ENCODE measurements at places on chromosomes 7 and 10.

DNA sequence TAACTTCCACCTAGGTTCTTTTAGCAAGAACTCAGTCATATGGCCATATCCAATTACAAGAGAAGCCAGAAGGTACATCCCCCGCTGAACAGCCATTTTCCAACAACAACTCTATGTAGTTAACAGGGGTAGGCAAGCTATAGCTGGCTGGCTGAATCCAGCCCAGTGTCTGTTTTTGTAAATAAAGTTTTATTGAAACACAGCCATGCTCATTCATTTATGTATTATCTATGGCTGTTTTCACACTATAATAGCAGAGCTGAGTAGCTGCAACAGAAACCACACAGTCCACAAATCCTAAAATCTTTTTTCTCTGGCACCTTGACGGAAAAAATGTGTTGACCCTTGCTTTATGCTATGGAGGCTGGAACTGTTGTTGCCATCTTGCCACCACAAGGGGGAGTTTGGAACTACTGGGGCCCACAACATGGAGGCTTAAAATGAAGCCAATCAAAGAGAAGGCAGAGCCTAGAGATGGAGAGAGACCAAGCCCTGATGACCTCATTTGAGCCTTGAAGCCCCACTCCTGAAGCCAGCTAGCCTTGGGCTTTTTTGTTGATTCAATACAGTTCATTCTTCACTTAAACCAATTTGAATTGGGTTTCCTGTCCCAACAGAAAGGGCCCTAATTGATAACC is 33.3 kb upstream of the XPNPEP1 start:
- peaks cover 4% of the 10 kb centered on the region for H3K4me1 ChIP-seq
- DNase-seq = no peak
- H3K36me3 ChIP-seq = no peaks in the 10 kb centered on the region
- H3K27me3 ChIP-seq = no peaks in the 10 kb centered on the region

- H3K4me3 ChIP-seq = no peak overlapping the region
- peaks cover 10% of the 10 kb centered on the region for H3K4me1 ChIP-seq
- DNase-seq = no peak
- H3K27me3 ChIP-seq = no peaks in the 10 kb centered on the region
- H3K36me3 ChIP-seq = no peaks in the 10 kb centered on the region
Measured at GRCh38 chr10:94439275-94439861, 37.0 kb downstream of the TBC1D12 start.

- no peak for DNase-seq
- no peak overlapping the region for H3K4me3 ChIP-seq
- H3K4me1 ChIP-seq = peaks cover 3% of the 10 kb centered on the region
- H3K36me3 ChIP-seq = peaks cover 93% of the 10 kb centered on the region
- H3K27ac ChIP-seq = no peak overlapping the region
Measured at GRCh38 chr7:99628471-99629465, 12.0 kb downstream of the ZSCAN25 start.

DNA sequence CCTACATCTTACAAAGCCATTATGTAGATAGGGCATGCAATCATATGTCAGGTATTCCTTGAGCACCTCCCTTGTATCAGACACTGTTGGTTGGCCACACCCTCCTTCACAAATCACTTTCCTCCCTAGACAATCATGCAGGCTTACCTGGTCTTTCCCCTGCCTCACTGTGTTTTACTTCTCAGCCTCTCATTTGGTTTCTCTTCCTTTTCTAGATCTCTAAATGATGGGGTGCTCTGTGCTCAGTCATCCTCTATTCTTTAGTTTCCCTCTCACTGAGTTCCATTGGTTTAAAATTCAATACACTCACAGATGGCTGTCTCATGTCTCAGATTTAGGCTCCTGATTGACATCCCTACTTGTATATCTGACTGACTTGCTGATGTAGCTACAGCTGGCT is 31.4 kb downstream of the ANK3 start:
- H3K4me3 ChIP-seq = no peak overlapping the region
- H3K4me1 ChIP-seq = no peaks in the 10 kb centered on the region
- no peak overlapping the region for H3K27ac ChIP-seq

DNA sequence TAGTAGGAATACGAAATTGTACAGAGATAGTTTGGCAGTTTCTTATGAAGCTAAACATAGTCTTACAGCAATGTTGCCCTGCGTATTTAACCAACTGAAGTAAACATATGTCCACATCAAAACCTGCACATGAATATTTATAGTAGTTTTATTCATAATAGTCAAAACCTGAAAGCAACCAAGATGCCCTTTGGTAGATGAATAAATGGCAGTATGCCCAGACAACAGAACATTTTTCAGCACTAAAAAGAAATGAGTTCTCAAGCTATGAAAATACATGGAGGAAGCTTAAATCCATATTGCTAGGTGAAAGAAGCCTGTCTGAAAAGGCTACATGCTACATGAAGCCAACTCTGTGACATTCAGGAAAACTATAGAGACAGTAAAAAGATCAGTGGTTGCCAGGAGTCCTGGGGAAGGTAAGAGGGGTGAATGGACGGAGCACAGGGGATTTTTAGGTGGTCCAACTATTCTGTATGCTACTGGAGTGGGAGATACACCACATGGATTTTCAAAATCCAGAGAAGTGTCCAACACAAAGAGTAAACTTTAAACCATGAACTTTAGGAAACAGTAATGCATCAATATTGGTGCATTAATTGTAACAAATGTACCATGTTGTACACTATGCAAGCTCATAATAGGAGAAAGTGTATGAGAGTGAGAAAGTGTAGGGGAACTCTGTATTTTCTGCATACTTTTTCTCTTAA is 17.6 kb downstream of the GPRIN2 start:
- H3K27me3 ChIP-seq = peaks cover 17% of the 10 kb centered on the region
- peaks cover 13% of the 10 kb centered on the region for H3K4me1 ChIP-seq
- no peaks in the 10 kb centered on the region for H3K36me3 ChIP-seq
- H3K4me3 ChIP-seq = no peak overlapping the region
- no peak overlapping the region for H3K27ac ChIP-seq

DNA sequence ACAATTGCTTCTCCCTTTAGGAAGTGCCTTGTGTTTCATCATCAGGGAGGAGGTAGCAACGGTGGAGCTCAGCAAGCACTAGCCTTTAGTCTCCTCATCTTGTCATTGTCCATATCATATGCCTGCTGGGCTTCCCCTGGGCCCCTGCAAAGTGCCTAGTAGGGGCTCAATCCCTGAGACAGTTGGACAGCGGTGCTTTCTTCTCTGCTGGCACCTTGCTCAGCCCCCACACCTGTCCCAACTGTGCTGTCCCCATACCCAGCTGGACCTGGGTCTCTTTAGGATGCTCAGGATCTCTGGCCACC is 5.5 kb downstream of the SMARCD3 start:
- no peak for DNase-seq
- peaks cover 24% of the 10 kb centered on the region for H3K27me3 ChIP-seq
- no peak overlapping the region for H3K27ac ChIP-seq
- peaks cover 49% of the 10 kb centered on the region for H3K4me1 ChIP-seq
- H3K4me3 ChIP-seq = no peak overlapping the region
- H3K36me3 ChIP-seq = peaks cover 37% of the 10 kb centered on the region

DNA sequence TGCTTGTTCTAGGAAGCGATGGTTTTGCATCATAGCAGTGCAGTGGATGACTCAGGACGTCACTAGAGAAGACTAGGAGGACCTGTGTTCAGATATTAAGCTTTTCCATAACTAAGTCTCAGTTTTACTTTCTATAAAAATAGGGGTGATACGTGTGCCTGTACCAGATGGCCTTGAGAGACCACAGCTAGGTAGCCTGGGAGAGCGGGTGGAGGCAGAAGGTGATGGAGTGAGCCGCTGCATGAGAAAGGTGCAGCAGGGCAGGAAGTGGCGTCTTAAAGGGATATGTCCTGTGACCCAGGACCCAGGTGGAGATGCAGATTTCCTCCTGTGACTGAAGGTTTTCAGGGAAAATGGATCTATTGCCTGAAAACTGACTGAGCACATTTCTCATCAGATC is 304.9 kb downstream of the CDC14C start:
- H3K36me3 ChIP-seq = no peaks in the 10 kb centered on the region
- H3K27me3 ChIP-seq = no peaks in the 10 kb centered on the region
- DNase-seq = no peak
- no peak overlapping the region for H3K4me3 ChIP-seq
- no peaks in the 10 kb centered on the region for H3K4me1 ChIP-seq
- no peak overlapping the region for H3K27ac ChIP-seq

DNA sequence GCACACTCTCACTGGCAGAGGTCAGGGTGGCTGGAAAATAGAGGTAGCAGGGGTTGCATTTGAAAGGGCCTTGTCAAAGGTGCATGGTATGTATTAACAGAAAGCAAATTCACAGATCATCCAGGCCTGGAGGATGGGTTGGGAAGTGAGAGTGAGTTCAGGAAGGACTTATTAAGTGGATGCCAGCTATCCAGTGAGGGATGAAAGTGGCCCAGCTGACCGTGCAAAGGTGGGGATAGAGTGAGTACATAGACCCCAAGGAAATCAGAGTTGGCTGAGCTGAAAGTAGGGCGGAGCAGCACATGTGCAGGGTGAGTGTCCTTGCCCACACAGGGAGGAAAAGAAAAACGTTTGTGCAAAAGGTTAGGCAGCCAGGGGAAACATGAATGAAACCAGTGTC is 58.1 kb downstream of the HECW1 start:
- H3K36me3 ChIP-seq = no peaks in the 10 kb centered on the region
- no peak for DNase-seq
- H3K4me1 ChIP-seq = no peaks in the 10 kb centered on the region
- H3K27me3 ChIP-seq = peaks cover 5% of the 10 kb centered on the region
- H3K4me3 ChIP-seq = no peak overlapping the region
- H3K27ac ChIP-seq = no peak overlapping the region

GRCh38 chr7:21261627-21262594 is 166.0 kb upstream of the SP4 start:
- H3K4me3 ChIP-seq = no peak overlapping the region
- H3K36me3 ChIP-seq = no peaks in the 10 kb centered on the region
- no peak for DNase-seq
- H3K27me3 ChIP-seq = no peaks in the 10 kb centered on the region
- no peak overlapping the region for H3K27ac ChIP-seq

Measured in lower lobe of right lung (tissue), 2 donors.